ENCODE measurements at places on chromosomes 4 and X. TPM values are rescaled to one million over a fixed set of nuclear protein-coding genes. Genes with fewer than 3 reads are reported as not detected.

The SSR4 gene
- 119 TPM for total RNA-seq

The FAM9C gene
- not detected for total RNA-seq

The TLR7 gene
- total RNA-seq, result not detected

The ELOVL6 gene
- 33.5 TPM for total RNA-seq

The SSX1 gene
- total RNA-seq, result not detected

The EDA2R gene
- total RNA-seq, result 22.8 TPM

The CDX4 gene
- not detected for total RNA-seq

The TCEAL6 gene
- total RNA-seq, result not detected

The MBNL3 gene
- 3.0 TPM for total RNA-seq

The S100P gene
- not detected for total RNA-seq

The CT45A5 gene
- total RNA-seq, result not detected

The CLTRN gene
- total RNA-seq, result 0.29 TPM

The ZBTB33 gene
- total RNA-seq, result 10.9 TPM

The ABCG2 gene
- 1.0 TPM for total RNA-seq

The IRS4 gene
- not detected for total RNA-seq

Measured in smooth muscle cell of trachea (primary cell).